ENCODE measurements at places on chromosomes 3 and 15.
A peak's percentile ranks its signal among the peaks of the same experiment; 100 is the strongest.

DNA sequence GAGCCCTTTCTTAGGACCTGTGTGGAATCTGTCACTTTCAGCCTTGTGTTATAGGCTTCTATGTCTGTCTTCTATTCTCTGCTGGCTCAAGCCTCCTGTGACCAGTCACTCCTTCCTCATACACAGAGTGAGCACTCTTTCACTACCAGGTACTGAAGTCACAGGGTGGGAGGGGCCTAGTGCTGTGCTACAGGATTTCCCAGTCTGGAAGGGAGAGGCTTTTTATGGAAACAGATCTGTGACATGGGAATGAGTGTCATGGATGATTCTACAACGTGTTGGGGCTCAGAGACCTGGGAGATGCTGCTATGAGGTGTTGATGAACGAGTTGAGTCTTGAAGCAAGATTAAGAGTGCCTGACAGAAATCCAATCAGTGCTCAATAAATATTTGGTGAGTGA, 100.5 kb downstream of the PDCD6IP start:
- no peak for DNase-seq

- peak; percentile 87 for DNase-seq
Measured at GRCh38 chr3:64351713-64352638, 126.7 kb upstream of the PRICKLE2 start.

DNA sequence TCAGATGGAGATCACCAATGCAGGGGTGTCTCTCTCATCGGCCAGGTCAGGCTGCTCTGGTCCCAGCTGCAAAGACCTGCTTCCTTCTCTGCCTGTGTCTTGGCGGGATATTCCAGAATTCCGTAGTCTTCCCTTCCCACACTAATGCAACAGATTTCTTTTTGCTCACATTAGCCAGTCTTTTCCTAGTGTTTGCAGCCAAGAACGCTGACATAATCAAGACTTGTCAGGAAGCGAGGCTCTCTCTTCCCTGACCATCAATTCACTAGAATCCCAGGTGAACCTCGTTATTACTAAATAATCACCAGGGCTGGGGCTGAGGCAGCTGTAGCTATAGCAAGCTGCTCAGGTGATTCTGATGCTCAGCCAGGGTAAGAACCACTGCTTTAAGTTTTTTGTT, 43.2 kb upstream of the ACKR4 start:
- DNase-seq = peak; percentile 1

- no peak for DNase-seq
Measured at GRCh38 chr15:100348578-100348977, 6.8 kb upstream of the ADAMTS17 start.

GRCh38 chr3:9508781-9509180, 44.8 kb downstream of the LHFPL4 start:
- DNase-seq = peak; percentile 2

- DNase-seq = no peak
Measured at GRCh38 chr3:3240986-3241385, 61.5 kb upstream of the CRBN start.

DNA sequence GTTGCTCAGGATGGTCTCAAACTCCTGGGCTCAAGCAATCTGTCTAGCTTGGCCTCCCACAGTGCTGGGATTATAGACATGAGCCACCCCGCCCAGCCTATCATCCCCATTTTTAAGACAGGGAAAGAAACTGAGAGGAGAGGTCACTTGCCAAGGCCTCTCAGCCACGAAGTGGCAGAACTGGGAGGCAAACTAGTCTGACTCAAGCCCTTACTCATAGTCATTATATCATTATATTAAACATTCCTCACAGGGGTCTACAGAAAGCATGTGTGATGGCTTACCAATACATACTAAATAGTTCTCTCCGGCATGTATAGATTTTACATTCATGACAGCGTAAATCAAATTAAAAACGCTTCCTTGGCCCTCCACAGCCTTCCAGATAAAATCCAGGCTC, 62.0 kb upstream of the ZBTB38 start:
- no peak for DNase-seq

- DNase-seq = peak; percentile 15
Measured at GRCh38 chr3:189494632-189495031, 136.6 kb upstream of the TP63 start.

DNA sequence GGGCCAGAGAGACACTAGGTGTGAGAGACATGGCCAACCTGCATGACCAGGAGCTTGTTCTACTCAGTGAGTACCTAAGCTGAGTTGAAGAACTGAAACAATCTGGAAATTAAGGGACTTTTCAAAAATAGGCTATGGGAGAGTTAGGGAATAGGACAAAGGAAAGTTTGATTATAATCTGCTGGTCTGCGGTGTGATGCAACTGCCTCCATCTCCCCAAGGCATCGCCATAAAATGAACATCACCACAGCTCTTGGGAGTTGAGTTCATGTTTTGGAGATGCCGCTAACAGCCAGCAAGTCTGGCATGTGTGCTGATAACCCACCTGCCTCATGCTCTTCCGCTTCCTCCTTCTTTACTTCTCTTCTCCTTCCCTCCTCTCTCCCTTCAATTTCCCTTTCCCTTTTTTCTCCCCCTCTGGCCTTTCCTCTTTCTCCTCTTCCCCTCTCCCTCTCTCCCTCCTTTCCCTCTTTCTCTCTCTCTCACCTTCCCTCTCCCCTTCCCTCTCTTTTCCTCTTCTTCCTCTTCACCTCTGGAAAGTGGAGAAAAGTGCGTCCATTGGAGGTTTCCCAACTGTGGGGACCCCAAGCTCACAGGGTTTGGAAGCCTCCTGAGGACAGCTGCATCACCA, 39.1 kb upstream of the GLCE start:
- DNase-seq = no peak

DNA sequence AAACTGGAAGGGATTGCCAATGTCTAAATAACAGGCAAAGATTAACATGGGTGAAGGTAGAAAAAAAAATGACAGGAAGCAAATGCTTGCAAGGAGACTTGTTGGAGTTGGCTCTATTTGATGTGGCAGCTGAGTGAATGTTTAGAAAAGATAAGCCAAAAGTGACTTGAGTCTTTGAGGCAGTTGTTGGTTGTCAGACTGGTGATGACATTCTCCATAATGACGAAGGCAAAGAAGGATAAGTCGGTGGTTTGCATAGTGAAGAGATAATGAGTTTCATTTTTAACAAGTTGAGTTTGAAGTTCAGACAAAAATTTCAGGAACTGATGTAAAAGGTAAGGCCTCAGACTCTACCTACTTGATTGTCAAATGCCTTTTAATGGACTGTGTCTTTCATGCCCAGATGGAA, 704.1 kb upstream of the SGO1 start:
- peak; percentile 26 for DNase-seq

DNA sequence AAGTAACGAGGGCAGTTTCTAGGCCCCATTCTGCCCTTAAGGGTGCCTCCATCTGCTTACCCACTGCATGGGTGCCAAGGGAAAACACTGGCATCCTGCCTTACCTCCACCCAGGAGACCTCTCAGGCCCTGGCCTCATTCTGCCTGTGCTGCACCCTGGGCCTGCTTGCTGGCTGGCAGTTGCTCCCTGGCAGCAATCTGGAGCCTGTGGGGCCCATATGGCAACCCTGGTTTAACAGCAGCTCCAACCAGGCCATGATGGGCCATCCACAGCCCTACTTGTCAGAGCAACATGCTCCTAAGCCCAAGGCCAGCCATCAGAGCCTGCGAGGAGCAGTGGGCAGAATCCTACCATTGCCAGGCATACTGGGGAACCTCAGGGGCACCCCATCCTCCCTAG, 3.7 kb downstream of the C3orf18 start:
- DNase-seq = peak; percentile 31

GRCh38 chr3:99499235-99500158, 138.9 kb upstream of the COL8A1 start:
- DNase-seq = peak; percentile 4

GRCh38 chr15:57911247-57911646, 154.3 kb downstream of the ALDH1A2 start:
- no peak for DNase-seq

DNA sequence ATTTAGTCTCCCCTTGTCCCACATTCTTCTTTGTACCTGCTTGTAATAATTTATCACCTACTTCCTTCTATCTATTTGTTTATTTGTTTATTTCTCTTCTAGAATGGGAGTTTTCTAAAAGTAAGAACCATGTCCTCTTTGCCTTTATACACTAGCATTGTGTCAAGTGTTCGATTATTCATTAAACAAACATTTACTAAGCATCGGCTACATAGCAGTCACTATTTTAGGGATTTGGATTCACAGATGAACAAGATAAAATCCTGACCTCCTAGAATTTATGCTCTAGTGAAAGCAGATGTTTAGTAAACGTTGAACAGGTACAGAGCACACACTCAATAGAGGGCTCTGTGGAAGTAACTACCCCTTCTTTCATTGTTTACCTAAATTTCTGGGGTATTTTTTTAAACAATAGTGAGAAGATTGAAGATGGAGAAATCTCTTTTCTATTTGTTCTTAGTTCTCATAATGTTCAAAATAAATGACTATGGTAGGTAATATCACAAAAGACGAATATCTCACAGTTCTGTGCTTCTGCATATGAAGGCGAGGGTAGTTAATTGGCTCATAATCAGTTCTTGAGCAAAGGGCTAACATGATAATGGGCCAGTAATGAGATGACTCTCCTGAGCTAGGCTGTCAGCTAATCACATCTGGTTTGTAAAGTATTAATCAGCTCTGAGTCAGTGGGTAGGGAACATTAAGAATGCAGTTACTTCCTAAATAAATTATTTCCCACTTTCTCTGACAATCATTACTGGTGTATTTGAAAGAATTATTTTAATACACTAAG, 111.9 kb downstream of the SLC9A9 start:
- peak; percentile 33 for DNase-seq

DNA sequence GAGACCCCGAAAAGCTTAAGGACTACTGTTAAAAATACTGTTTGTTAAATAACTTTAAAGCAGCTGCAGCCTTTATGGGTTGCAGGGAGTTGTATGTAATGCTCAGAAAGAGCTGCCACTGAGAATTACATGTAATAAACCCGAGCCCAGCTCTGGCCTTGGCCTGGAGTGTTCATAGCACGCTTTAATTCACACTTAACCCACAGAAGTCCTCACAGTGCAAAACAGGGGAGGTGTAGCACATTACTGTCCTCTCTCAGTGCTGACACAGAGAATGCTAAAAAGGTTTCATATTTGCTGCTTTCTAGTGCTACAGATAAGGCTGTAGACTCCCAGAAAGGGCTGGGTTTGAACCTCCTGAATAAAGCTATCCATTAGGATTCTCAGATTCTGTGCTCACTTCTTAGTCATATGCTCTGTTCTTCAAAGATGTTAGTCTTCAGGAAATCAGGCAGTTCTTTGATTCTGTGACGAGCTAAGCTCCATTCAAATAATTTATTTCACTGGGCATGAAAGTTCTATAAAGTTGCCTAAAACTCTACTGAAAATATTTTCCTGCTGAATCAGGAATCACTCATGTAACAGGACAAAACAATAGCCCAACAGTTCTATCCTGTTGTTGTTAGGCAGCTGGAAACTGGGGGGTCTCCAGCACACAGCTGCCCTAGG, 108.0 kb downstream of the SENP2 start:
- no peak for DNase-seq

GRCh38 chr3:30682434-30683155, 76.2 kb downstream of the TGFBR2 start:
- no peak for DNase-seq

- no peak for DNase-seq
Measured at GRCh38 chr3:129382366-129382765, 46.1 kb downstream of the EFCAB12 start.

DNA sequence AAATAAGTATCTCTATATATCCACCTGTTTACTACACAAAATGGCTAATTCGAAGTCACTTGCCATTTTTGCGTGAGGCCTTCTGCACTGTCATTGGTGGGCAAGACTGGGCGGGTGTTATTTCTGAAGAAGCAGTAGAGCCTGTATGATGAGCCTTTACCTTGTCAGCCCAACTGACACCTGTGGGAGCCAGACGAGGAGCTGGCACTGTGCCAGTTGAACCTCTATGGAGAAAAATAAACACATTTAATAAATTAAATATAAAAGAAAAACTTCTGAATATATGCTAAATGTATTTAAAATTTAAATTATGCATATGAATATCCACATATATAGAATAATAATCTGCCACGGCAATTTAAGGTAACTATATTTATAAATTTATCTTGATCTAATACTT, 109.9 kb downstream of the SCAPER start:
- DNase-seq = peak; percentile 29

GRCh38 chr3:129558081-129558771, 15.3 kb downstream of the H1-8 start:
- no peak for DNase-seq

DNA sequence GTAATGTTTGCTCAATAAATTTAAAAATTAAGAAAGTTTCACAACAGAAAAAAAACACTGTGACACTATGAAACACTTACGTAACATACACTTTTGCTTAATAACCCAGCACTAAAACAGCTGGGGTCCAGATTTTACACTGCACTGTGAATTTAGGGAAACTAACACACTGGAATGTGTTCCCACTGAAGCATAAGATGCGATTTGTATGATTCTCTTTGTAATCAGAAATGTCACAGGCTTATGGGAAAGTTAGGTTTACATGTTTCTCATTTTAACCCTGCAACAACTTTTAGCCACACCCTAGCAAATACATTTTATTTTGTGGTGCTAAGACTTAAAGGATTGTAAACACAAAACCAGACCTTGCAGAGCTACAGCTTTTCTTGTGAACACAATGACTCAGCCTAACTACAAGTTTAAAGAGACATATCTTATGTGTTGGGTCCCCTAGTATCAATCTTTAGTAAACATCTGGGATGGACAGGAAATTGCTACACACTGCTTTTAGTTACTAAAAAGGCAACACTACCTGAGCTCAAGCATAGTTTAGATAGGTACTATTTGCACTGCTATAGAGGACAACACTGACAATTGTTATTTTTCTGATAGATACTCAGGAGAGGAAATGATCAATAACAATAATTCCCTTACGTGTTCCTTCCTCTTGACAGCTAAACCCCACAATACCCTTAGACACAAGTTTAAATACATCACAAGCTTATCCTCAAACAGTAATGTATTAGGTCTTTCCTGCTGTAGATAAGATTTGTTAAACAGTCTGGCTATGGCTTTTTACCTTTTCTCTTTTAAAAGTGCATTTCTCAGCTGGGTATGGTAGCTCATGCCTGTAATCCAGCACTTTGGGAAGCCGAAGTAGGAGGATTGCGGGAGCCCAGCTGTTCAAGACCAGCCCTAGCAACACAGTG, 3.8 kb downstream of the PLD1 start:
- DNase-seq = no peak
